Immature natural killer cell (primary cell): ENCODE measurements at places on chromosomes 4 and X. TPM values are rescaled to one million over a fixed set of nuclear protein-coding genes. Genes with fewer than 3 reads are reported as not detected.

DNA sequence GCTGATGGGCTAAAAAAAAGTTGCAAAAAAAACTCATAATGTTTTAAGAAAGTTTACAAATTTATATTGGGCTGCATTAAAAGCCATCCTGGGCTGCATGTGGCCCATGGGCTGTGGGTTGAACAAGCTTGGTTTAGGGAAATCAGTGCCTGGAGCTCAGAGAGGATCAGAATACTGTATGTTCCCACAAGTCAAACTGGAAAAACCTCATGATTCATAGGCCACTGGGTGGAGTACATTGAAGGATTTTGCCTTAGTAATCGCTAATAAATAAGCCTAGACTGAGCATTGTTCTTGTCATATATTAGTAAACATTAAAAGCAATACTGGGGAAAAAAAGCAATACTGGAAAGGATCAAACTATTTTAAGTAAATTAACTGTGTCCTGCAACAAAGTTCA, 246.3 kb upstream of the TAPT1 start:
- H3K36me3 ChIP-seq = no peaks in the 10 kb centered on the region
- H3K27ac ChIP-seq = no peak overlapping the region
- no peaks in the 10 kb centered on the region for H3K4me1 ChIP-seq
- no peak for DNase-seq
- no peaks in the 10 kb centered on the region for H3K27me3 ChIP-seq
- H3K4me3 ChIP-seq = no peak overlapping the region

DNA sequence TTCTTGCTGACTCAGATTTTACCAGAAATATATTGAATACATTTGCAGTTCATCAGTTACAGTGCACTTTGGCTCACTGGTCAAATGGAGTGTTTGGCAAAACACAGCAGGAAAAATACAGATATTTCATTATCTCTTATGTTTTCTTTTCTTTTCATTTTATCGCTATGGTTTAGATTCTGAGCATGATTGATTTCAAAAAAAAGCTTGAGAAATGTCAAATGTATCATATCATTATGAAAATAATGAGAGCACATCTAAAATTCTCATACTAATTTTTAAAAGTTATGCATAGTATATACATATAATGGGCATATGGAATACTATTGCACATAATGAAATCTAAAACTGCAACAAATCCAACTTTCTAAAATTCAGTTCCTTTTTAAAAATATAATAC, 593.8 kb upstream of the PCDH7 start:
- no peak overlapping the region for H3K4me3 ChIP-seq
- DNase-seq = no peak
- no peaks in the 10 kb centered on the region for H3K36me3 ChIP-seq
- no peak overlapping the region for H3K27ac ChIP-seq
- peaks cover 3% of the 10 kb centered on the region for H3K27me3 ChIP-seq

The ADH1B gene
- not detected for polyA plus RNA-seq

- H3K4me3 ChIP-seq = no peak overlapping the region
- DNase-seq = peak; percentile 37
- no peaks in the 10 kb centered on the region for H3K36me3 ChIP-seq
- H3K27ac ChIP-seq = no peak overlapping the region
- no peaks in the 10 kb centered on the region for H3K4me1 ChIP-seq
Observed at GRCh38 chrX:102339312-102340298, 92.6 kb downstream of the NXF2 start.

The NUDT10 gene
- polyA plus RNA-seq = not detected

GRCh38 chrX:38636949-38637819, 75.8 kb downstream of the TSPAN7 start:
- no peak overlapping the region for H3K27ac ChIP-seq
- H3K4me3 ChIP-seq = no peak overlapping the region
- no peak for DNase-seq
- H3K27me3 ChIP-seq = peaks cover 2% of the 10 kb centered on the region
- peaks cover 7% of the 10 kb centered on the region for H3K4me1 ChIP-seq

DNA sequence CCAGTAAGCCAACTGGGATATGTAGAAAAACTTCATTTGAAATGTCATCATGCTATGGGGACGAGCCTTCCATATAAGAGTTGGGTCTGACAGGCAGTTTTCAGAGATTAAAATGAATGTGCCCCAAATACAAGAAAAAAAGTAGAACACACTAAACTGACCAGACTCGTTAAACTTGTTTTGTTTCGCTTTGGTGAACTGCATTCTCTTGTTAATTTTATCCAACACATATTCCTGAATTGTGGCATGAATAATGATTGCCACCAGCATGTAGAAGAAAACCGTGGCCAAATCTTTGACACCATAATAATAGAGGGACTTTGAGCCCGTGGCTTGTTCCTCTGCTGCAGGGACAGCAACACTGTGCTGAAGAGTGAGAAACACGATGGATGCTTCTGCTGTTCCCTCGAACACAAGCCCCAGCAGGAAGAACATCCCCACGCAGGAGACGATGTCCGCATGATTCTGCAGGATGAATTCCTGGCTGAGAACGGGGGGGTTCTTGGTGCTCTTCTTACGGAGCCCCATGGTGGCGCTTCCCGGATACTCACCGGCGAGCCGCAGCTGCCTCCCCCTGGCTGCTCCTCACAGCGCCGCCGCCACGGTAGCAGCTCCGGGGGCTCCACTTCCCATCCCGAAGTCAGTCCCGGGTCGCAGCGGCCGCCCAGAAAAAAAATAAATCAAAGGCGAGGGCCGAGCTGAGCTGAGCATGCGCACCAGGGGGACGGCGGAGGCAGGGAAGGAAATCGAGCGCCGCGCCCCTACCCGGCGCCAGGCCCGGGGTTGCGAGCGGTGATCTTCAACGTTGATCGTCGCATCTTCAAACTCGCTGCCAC, at the start of gene TRAM1L1:
TSS of gene TRAM1L1 (minus strand) at position 711 of the 836 bp plus-strand sequence. CDS start at position 528, 183 bp downstream.
- no peaks in the 10 kb centered on the region for H3K27me3 ChIP-seq
- H3K4me3 ChIP-seq = no peak within 1 kb of the TSS
- H3K27ac ChIP-seq = no peak within 1 kb of the TSS
- no peak for DNase-seq
- peaks cover 4% of the 10 kb centered on the region for H3K36me3 ChIP-seq

- H3K4me1 ChIP-seq = no peaks in the 10 kb centered on the region
- H3K4me3 ChIP-seq = no peak overlapping the region
- peaks cover 2% of the 10 kb centered on the region for H3K27me3 ChIP-seq
- H3K36me3 ChIP-seq = no peaks in the 10 kb centered on the region
Observed at GRCh38 chrX:46554942-46555341, 9.7 kb upstream of the ZNF674 start.

The GLRA2 gene
- not detected for polyA plus RNA-seq

The SERTM2 gene
- not detected for polyA plus RNA-seq

The USP53 gene
- 4.7 TPM for polyA plus RNA-seq

The TBC1D9 gene
- 1.1 TPM for polyA plus RNA-seq

DNA sequence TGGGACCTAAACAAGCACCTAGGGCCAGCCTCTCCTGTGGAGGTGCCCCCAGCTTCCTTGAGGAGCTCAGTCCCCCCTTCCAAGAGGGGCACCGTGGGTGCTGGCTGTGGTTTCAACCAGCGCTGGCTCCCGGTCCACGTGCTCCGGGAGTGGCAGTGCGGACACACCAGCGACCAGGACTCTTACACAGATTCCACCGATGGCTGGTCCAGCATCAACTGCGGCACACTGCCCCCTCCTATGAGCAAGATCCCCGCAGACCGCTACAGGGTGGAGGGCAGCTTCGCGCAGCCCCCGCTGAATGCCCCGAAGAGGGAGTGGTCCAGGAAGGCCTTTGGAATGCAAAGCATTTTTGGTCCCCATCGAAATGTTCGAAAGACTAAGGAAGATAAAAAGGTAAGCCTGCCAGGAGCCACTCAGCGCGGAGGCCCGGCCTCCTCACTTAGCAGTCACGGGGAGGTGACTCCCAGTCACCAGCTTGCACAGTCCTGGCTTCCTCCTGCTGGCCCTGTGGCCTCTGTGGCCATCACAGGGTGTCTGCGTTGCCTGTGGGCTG, 24.9 kb downstream of the RGS12 start:
- H3K4me3 ChIP-seq = no peak overlapping the region
- peaks cover 3% of the 10 kb centered on the region for H3K27me3 ChIP-seq
- H3K4me1 ChIP-seq = no peaks in the 10 kb centered on the region
- H3K36me3 ChIP-seq = no peaks in the 10 kb centered on the region
- no peak overlapping the region for H3K27ac ChIP-seq

DNA sequence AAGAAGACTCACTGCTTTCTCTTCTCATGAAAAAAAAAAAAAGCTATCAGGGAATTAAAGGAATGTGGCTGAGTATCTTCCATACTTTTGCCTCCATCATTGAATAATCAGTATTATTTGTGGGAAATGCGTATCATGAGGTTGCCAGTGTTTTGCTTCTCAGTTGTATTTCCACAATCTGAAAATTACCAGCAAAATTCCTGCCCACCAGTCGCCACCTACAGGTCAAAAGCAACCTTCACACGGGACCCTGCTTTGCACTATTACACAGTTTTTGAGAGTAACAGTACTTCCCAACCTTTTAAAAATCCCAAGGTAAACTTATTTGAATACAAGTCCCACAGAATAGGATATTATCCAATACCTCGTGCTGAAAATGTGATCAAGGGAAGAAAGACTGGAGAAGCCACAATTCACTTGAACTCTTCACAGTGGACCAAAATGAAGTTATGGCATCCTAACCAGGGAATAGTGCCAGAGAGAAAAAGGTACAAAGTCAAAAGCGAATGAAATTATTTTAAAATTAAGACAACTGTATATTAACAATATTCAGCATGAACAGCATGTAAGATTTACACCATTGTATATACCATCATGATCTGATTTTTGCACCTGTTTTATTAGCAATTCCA, 30.4 kb downstream of the PGRMC1 start:
- peak; percentile 5 for DNase-seq
- peaks cover 2% of the 10 kb centered on the region for H3K27me3 ChIP-seq
- no peak overlapping the region for H3K27ac ChIP-seq
- no peaks in the 10 kb centered on the region for H3K36me3 ChIP-seq
- no peaks in the 10 kb centered on the region for H3K4me1 ChIP-seq
- H3K4me3 ChIP-seq = no peak overlapping the region

GRCh38 chr4:8731364-8731763, 138.8 kb downstream of the CPZ start:
- H3K4me3 ChIP-seq = no peak overlapping the region
- H3K36me3 ChIP-seq = no peaks in the 10 kb centered on the region
- H3K4me1 ChIP-seq = peaks cover 7% of the 10 kb centered on the region
- no peak overlapping the region for H3K27ac ChIP-seq

- H3K27ac ChIP-seq = no peak overlapping the region
- H3K4me1 ChIP-seq = no peaks in the 10 kb centered on the region
- H3K4me3 ChIP-seq = no peak overlapping the region
- H3K27me3 ChIP-seq = no peaks in the 10 kb centered on the region
Observed at GRCh38 chr4:73725510-73725909, 14.9 kb upstream of the CXCL8 start.

The GPC3 gene
- not detected for polyA plus RNA-seq
